ENCODE measurements at places on chromosomes 13 and 19.

DNA sequence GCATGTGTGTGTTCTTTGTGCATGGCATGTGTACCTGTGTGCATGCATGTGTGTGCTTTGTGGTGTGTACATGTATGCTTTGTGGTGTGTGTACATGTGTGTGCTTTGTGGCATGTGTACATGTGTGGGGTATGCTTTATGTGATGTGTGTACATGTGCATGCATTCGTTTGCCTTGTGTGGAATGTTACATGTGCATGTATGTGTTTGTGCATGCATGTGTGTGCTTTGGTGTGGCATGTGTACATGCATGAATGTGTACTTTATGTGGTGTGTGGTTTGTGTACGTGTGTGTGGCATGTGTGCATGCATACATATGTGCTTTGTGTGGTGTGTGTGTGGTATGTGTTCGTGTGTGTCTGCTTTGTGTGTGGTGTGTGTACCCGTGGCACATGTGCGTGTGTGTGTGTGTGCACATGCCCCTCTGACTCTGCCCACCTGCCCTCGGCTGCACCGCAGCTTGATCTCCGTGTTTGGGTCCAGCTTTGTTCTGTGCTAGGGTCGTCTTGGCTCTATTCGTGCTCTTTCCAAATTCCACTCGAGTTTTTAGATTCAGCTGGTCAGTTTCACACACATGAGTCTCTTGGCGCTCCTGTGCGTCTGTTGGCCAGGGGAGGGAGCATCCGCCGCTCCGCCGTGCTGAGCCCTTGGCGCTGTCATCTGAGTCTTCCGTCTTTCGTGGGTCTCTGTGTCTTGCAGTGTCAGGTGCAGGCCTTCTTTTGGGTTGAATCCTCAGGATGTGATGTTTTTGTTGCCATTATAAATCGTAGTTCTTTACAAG is 46.5 kb upstream of the TFDP1 start:
- no peak for DNase-seq

GRCh38 chr13:112965573-112966115 is 3.4 kb upstream of the MCF2L start:
- no peak for DNase-seq

DNA sequence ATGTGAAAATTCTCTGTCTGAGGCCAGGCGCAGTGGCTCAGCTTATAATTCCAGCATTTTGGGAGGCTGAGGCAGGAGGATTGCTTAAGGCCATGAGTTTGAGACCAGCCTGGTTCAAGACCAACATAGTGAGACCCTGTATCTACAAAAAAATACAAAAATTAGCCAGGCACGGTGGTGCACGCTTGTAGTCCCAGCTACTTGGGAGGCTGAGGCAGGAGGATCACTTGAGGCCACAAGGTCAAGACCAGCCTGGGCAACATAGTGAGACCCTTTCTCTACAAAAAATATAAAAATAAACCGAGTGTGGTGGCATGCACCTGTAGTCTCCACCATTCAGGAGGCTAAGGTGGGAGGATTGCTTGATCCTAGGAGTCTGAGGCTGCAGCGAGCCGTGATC is 2.2 kb upstream of the FCGBP start:
- DNase-seq, result no peak

- DNase-seq, result no peak
Observed at GRCh38 chr19:3123088-3123721, 12.6 kb upstream of the GNA15 start.

- DNase-seq, result peak; percentile 97
Observed at GRCh38 chr19:18762125-18763023, 28.7 kb downstream of the COMP start.

DNA sequence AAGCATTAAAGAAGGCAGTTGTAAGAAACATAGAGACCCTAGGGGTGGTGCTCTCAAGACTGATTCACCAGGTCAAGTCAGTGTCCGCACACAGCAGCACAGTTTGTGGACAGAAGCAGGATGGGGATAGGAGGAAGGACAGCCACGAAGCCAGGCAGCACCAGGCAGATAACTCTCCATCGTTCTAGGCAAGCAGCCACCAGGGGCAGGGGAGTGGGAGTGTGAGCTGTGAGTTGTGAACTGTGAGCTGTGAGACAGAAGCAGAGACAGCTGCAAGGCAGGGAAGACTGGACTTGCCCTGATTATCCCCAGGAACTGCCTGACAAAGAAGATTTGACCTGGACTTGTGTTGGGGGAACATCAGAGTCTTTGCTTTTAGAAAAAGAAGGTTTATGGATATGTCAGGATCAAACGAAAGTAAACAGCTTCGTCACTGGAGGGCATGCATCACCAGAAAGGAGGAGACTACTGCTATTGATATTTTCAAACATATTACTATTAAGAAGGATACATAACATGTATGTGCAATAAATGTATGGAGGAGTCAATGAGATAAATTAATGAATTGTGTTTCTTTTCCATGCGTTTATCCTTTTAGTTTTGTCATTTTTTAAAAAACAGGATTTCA is 286.1 kb downstream of the IRS2 start:
- no peak for DNase-seq

DNA sequence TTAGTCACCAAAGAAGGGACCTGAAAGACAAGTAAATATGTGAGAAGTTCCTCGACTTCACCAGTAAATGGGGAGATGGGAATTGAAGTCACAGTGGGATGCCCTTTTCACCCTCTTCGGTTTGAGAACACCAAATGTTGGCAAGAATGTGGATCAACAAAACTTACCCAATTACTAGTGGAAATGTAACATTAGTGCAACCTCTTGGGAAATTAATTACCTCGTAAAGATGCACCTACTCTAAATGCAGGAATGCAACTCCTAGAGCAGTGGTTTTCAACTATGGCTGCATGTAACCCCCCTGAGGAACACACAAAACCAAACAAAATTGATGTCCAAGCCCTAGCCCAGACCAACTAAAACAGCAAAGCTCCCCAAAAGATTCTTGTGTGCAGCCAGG is 78.1 kb downstream of the LNX2 start:
- DNase-seq, result no peak

GRCh38 chr13:20727856-20728255 is 24.4 kb downstream of the IL17D start:
- no peak for DNase-seq

DNA sequence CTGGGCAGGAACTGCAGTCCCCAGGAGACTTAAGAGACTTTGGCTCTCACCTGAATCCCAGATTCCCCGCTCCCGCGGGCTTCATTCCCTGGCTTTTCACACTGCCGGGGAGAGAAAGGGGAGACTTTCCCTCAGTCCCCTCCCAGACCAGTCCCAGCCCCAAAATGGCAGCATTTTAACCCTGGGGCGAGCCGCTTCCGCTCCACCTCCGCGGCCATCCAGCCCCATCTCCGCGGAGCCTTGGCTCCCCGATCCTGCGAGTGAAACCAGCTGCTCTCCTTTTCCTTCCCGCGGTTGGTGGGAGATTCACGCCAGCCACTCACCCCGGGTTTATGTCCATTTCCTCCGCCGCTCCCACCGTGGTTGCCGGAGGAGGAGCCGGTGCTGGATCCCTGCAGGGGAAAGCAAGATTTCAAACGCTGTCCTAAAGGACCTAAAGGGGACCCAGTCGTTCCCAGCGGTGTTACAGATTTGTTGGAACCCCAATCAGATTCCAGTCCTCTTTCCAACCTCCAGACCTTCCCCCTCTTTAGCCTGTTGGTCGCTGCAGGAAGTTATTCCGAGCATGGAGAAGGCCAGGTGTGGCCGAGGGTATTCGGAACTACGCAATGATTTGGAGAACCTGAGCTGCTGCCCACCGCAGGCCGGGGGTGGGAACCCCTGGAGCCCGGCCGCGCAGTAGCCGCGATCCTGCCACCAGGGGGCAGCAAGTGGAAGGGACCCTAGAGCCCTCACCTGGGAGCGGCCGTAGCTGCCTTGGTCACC is 3.4 kb downstream of the DMKN start:
- DNase-seq, result peak; percentile 91

DNA sequence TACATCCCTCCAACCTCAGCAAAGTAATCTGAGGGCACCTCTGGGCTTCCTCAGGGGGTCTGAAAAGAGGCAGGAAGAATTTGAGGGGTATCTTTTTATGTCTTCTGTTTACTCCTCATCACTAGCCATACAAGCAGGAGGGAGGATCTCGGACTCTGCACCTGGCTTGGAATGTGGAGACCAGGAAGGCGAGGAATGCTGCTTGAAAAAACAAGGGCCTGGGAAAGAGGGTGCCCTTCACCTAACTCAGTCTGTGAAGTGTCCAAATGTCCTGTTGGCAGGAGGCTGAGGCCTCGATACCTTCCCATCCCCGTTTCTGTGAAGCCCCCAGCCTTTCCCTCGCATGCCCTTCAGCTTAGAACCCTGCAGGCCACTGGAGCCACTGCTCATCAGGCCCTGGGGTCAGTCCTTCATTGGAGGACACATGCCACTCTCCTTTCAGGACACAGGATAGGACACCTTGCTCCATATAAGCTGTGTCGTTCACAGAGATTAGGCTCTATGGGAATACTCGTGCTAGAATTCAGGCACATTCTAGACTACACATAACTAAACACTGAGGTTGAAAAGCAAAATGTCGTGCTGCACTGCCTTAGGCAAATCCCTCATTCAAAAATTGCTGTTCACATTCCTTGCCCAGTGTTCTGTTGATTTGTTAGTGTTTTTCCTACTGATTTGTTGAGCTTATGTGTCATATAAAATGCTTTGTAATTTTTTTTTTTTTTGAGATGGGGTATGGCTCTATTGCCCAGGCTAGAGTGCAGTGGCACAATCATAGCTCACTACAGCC is 49.7 kb downstream of the ESD start:
- no peak for DNase-seq

DNA sequence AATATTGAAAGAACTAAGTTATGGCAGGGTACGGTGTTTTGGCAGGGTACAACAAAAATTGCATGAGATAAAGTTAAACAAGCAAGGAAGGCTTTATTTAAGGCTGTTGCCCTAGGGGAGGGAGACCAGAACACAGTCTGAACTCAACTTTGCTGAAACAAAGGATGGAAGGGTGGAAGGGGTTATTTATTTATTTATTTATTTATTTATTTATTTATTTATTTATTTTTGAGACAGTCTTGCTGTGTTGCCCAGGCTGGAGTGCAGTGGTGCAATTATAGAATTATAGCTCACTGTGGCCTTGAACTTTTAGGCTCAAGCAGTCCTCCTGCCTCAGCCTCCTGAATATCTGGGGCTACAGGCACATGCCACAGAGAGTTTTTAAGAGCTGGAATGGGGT is 75.9 kb downstream of the HS6ST3 start:
- DNase-seq, result no peak

- DNase-seq, result no peak
Observed at GRCh38 chr13:103250071-103250470, 183.9 kb upstream of the SLC10A2 start.

- DNase-seq, result no peak
Observed at GRCh38 chr19:19744641-19745040, 11.7 kb upstream of the ZNF14 start.

- no peak for DNase-seq
Observed at GRCh38 chr19:3981736-3982681, 3.3 kb downstream of the EEF2 start.

DNA sequence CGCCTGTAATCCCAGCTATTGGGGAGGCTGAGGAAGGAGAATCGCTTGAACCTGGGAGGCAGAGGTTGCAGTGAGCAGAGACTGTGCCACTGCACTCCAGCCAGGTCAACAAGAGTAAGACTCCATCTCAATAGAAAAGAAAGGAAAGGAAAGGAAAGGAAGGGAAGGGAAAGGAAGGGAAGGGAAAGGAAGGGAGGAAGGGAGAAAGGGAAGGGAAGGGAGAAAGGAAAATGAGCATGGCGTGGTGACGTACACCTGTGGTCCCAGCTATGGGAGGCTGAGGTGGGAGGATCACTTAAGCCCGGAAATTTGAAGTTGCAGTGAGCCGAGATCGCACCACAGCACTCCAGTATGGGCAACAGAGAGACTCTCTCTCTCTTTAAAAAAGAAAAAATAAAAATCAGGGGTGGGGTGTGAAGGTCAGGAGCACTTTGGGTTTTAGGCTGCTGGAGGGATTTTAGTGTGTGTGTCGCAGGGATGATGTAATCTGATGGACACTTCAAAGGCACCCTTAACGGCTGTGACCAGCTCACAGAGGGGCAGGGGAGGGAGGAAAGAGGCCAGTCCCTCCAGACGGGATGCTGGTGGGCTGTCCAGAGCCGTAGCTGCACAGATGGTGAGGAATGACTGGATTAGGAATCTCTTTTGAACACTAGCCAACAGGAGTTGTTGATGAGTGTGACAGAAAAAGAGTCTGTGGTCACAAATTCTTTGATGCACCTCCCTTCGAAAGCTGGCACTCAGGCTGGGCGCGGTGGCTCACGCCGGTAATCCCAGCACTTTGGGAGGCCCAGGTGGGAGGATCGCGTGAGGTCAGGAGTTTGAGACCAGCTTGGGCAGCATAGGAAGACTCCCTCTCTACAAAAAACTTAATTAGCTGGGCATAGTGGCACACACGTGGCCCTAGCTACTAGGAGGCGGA is 27.6 kb downstream of the TMPRSS9 start:
- DNase-seq, result no peak

DNA sequence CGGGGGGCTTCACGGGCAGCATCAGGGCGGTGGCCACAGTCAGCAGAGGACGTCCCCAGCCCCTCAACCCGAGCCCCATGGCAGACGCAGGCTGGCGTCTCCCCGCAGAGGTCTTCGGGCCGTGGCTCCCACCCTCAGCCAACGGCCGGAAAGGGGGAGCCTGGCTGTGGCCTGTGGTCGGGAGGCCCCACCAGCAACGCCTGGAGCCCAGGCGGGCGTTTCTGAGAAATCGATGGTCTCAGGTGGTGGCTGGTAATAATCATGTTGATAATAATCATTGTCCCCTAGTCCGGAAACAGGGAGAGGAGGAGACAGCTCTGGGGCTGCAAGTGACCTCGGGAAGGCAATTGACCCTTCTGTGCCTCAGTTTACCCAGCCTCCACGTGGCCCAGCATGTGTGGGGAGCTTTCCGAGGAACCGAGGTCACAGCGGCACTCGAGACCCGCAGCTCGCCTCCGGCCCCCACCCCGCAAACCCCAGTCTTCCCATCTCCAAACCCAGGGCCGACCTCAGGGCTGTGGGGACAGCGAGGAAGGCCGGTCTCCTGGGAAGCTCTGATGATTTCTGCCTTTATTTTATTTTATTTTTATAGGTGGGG is at the start of gene PRSS57:
Gene PRSS57 (minus strand): TSS at position 101 of the 598 bp plus-strand sequence. CDS start 22 bp downstream, at position 79.
- DNase-seq, result no peak

- no peak for DNase-seq
Observed at GRCh38 chr13:49828453-49828852, 36.0 kb upstream of the KPNA3 start.

DNA sequence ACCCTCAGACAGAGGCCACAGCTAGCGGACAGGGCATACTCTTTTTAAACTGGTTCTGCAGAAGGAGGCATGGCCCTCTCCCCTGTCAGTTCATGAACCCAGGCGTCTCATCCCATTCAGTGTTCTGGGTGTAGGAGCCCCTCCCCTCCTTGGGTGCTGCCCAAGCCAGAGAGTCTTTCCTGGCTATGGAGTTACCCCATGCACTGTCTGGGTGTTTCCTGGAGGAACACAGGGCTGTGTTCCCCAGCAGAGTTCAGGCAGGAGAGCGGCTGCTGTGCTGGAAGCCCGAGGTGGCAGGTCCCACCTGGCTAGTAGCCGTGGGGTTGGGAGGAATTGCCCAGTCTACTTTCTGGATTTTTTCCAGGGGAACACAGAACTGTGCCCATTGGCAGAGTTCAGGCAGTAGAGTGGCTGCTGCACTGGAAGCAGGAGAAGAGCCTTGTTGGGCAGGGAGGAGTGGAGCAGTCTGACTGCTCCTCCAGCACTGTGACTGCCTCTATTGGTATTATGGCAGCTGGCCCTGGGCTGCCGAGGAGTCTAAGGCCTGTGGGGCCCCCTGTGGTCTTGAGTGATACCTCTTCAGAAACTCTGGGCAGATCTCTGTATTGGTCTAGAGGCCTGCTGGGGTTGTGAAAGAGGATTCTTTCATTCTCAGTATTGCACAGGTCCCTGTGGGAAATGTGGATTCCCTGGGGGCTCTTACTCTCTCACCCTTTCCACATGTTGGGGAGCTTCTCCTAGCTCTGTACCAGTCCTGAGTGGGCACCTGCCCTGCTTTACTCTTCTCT is 168.3 kb downstream of the PCDH20 start:
- DNase-seq, result no peak

Data from NCI-H1105 (cell line).